ENCODE measurements at places on chromosomes 2 and 18.

GRCh38 chr2:190678444-190679162 is 29.7 kb downstream of the NAB1 start:
- DNase-seq, result no peak

- DNase-seq, result peak; percentile 35
These were observed 456.6 kb downstream of the THSD7B start for GRCh38 chr2:137221797-137222492.

GRCh38 chr2:199693861-199694260 is 157.1 kb downstream of the FTCDNL1 start:
- DNase-seq, result no peak

GRCh38 chr2:30098266-30099005 is 48.4 kb upstream of the YPEL5 start:
- no peak for DNase-seq

DNA sequence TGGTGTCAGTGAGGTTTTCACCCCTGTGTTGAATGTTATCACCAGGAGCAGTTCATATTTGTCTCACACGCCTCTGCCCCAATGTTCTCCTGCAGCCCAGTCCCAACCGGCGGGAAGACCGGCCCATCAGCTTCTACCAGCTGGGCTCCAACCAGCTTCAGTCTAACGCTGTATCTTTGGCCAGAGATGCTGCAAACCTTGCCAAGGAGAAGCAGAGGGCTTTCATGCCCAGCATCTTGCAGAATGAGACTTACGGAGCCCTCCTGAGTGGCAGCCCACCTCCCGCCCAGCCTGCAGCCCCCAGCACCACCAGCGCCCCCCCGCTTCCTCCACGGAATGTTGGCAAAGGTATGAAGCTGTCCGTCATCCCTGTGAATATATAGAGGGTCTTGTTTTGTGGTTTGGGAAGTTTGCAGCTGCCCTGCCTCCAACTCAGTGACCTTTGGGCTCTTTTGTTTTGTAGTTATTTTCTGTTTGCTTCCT is 35.1 kb downstream of the ITGB1BP1 start:
- DNase-seq, result no peak

GRCh38 chr18:57444301-57444759 is 9.2 kb downstream of the ONECUT2 start:
- no peak for DNase-seq

GRCh38 chr18:44701227-44701626 is 20.5 kb downstream of the SETBP1 start:
- peak; percentile 17 for DNase-seq

- DNase-seq, result no peak
These were observed 818.8 kb upstream of the SOX11 start for GRCh38 chr2:4873364-4873763.

DNA sequence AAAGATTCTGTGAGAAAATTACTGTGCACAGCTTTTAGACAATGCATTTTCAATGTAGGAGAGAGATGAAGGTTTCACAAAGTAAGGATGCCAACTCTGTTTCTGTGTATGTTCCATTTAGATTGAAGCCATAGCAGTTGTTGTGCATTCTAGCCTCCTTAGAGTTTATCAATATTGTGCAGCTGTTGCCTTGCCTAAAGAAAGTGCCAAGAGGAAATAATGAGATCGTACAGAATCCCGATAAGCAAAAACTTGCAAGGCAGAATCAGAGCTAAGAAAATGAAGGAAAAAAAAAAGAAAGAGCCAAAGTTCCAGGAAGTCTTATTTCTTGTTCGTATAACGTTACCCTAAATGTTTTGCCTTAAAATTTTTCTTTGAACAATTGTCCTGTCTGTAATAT is 965.0 kb downstream of the DCDC2C start:
- DNase-seq, result no peak

DNA sequence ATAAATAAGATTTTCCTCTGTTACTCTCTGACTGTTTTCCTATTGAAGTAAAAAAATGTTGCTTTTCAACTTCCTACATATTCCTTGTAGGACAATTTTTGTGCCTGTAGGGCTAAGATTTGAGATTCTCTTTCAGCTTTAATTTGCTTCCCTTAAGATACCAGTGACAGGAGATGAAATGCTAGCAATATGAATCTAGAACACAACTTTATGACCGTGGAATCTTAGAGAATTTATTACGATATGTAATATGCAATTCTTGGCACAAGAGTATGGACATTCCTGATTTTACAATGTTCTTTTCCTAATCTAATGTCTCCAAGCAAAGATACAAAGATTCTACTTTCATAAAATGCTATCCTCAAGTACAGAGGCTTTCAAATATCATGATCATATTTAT is 180.9 kb downstream of the KCNE4 start:
- no peak for DNase-seq

DNA sequence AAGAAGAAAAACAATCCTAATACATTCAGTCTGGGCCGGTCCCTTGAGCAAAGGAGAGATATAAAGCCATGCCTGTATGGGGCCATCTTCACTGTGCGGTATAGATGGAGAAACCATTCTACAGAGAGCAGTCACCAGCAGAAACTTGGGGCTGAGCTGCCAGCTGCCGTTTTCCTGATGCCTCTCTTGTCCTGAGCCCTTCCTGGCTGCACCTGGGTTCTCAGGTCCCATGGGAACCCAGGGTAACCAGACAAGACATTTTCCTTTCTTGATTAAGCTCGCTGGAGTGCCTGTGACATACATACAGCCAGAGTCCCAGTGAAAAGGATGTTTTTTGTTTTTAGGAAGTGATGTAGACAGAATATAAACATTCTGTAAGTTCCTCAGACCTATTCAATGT is 5.3 kb upstream of the METTL21A start:
- no peak for DNase-seq

DNA sequence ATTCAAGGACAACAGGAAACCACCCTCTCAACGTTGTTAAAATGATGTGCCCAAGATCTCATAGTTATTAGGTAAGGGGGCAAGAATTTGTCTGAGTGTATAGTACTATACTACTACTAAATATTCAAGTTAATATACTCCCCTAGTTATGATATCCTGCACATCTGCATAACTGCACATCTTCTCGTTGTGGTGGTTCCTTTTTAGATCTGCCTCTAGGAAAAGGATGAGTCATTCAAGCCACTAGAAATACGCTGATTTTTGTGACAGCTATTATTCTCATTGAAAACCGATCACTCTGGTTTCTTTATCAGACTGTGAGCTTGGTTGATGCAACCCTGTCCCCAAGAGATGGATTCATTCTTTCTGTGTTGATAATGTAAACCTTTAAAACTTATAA is 1067.0 kb upstream of the FANCL start:
- DNase-seq, result no peak

- no peak for DNase-seq
These were observed 269.4 kb upstream of the THUMPD2 start for GRCh38 chr2:40048506-40048905.

GRCh38 chr2:177183860-177184259 is 28.7 kb upstream of the HNRNPA3 start:
- DNase-seq, result no peak

GRCh38 chr2:172985139-172985892 is 90.3 kb upstream of the MAP3K20 start:
- DNase-seq, result peak; percentile 65

- no peak for DNase-seq
These were observed 48.1 kb upstream of the FHOD3 start for GRCh38 chr18:36249392-36249791.

DNA sequence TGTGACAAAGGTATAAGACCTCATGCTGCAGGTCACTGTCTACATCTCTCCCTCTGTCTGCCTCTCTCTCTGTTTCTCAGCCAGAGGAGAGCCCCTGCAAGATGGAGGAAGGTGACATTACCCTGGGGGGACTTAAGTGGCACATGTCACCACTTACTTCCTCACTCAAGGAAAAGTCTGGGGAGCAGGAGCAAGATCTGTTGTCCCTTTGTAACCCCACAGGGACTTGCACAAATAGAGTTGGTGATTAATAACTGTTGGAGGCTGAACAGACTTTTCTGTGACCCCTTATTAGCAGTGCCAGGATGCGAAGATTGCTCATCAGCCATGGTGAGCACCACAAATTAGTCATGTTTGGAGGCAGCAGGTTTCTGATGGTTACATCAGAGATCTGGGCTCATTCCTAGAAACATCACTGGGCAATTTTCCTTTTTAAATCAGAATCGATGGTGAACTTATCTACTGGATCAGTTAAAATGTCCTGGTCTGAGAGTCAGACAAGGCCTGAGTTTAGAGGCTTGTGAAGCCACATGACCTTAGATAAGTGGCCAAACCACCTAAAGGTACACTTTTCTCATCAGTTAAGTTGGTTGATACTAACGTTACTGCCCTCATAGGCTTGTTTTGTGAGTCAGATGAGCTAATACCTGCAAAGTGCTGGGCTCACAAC is 81.2 kb upstream of the LTBP1 start:
- peak; percentile 98 for DNase-seq

- DNase-seq, result no peak
These were observed 50.8 kb downstream of the CCBE1 start for GRCh38 chr18:59646228-59646962.

DNA sequence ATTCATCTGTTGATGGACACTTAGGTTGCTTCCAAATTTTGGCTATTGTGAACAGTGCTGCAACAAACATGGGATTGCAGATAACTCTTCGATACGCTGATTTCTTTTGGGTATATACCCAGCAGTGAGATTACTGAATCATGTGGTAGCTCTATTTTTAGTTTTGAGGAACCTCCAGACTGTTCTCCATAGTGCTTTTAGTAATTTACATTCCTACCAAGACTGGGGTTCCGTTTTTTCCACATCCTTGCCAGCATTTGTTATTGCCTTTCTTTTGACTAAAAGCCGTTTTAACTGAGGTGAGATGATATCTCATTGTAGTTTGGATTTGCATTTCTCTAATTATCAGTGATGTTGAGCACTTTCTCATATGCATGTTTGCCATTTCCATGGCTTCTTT is 200.3 kb downstream of the MBD5 start:
- DNase-seq, result no peak

- DNase-seq, result peak; percentile 54
These were observed 4.2 kb upstream of the POU3F3 start for GRCh38 chr2:104849618-104850141.

- no peak for DNase-seq
These were observed 82.6 kb downstream of the MAPK4 start for GRCh38 chr18:50642439-50642838.

GRCh38 chr2:204124140-204124750 is 187.7 kb downstream of the ICOS start:
- no peak for DNase-seq

DNA sequence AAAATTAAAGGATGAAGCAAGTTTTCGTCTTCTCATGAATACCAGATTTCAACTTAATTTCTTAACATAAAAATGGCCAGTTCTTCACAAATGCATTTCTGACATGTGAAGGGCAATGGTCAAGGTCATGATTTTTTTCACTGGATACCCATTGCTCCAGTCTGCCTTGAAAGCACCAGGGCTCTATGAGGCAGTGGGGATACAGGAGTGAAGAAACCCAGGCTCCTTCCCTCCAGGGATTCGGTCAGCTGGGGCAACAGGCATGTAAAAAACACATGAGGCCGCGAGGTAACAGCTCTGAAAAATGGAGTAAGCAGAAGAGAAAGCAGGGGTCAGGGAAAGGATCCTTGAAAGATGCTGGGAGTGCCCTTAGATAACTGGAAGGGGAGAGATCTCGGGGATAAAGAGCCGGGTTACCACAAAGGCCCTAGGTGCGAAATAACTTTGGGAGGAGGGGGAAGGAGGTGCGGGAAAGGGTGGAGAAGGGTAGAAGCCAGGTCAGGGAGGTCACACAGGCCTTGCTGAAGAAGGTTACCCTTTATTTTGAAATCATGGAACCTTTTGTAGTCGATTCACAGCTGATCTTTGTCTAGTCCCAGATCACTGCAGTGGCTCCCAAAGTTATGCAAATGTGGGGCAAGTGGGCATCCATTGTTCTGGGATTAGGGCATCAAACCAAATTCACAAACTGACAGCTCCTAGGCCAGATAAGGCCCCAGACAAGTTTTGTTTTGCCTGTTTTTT is 5.2 kb upstream of the SPRED2 start:
- DNase-seq, result no peak

DNA sequence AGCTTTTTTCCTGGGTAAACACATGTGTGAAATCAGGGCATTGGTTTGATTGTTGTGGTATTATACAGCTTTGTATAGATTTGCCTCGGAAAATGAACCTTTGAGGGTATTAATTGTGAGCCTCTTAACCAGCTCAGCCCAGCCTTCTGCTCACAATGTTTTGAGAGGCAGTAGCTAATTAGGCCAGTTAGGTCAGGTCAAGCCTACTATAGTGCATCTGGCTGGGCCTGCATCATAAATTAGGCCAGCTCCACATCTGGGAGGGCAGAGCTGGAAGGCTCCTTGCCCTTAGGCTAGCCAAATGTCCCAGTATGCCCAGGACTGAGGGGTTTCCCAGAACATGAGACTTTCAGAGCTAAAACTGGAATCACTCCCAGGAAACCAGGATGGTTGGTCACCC is 43.0 kb downstream of the LRATD1 start:
- no peak for DNase-seq

DNA sequence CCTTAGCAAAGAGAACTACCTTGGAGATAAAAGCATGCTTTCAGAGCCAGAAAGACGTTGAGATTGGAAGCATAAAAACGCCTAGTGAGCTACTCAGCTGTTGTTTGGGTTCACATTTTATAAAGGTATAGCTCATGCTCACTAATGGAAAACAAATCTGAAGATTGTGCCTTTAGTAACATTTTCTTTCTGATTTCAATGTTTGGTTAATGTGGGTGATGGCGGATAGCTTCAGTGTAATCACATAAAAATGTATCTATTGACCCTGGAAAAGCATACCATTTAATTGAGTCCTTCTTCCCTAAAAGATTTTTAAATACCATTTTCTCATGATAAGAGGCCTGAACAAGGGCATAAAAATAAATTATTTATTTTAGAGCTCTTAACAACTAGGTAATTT is 73.4 kb downstream of the DTNA start:
- peak; percentile 83 for DNase-seq

- DNase-seq, result peak; percentile 35
These were observed 4.7 kb upstream of the KRCC1 start for GRCh38 chr2:88059979-88060906.

DNA sequence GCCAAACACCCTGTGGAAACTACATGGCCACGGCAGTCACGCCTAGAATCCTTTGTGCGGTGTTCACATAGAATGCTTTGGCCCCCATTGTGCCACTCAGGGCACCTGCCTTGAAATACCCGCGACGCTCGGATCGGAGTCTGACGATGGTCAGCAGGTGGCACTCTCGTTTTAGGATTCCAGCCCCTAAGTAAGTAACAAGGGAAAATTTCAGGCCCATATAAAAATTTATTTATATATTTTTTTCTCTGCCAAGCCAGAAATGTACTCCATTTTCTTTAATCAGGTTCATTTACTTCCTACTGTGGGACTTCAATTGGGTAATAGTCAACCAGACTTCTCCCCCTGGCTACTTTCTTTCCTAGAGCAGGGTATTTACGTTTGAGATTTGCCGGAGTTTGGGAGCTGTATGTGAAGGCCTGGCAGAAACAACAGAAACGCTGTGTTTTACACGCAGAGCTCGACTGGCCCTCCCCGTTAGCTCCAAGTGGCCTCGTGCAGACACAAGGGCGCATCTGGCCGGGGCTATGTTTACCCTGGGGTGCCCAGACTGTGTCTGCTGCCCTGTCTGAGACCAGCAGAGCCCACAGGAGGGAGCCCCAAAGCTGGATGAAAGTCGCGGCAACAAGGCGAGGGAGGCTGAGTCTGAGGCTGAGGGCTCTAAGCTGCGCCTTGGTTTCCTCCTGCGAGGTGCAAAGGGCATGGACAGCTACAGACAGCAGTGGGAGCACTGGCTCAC is 41.6 kb downstream of the LRRC30 start:
- peak; percentile 66 for DNase-seq
